ENCODE measurements at places on chromosomes 13 and 19.

GRCh38 chr13:98458431-98458830 lies 118.5 kb downstream of the STK24 start:
- DNase-seq = no peak

GRCh38 chr19:56972291-56972841 lies 131.8 kb upstream of the PEG3 start:
- DNase-seq = no peak

DNA sequence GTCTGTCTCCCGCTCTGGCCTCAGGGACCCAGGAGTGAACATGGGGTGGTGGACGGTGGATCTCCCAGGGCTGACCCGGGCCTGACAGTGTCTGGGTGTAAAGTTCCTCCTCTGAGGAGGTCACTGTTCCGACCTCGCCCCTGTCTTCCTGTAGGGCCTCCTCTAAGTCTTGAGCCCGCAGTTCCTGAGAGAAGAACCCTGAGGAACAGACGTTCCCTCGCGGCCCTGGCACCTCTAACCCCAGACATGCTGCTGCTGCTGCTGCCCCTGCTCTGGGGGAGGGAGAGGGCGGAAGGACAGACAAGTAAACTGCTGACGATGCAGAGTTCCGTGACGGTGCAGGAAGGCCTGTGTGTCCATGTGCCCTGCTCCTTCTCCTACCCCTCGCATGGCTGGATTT lies at the start of gene SIGLEC9:
TSS of gene SIGLEC9 (plus strand) at position 178 of the 400 bp plus-strand sequence. CDS start at position 247, 69 bp downstream.
- no peak for DNase-seq

- no peak for DNase-seq
Measured at GRCh38 chr19:37991841-37992248, 84.8 kb downstream of the SIPA1L3 start.

DNA sequence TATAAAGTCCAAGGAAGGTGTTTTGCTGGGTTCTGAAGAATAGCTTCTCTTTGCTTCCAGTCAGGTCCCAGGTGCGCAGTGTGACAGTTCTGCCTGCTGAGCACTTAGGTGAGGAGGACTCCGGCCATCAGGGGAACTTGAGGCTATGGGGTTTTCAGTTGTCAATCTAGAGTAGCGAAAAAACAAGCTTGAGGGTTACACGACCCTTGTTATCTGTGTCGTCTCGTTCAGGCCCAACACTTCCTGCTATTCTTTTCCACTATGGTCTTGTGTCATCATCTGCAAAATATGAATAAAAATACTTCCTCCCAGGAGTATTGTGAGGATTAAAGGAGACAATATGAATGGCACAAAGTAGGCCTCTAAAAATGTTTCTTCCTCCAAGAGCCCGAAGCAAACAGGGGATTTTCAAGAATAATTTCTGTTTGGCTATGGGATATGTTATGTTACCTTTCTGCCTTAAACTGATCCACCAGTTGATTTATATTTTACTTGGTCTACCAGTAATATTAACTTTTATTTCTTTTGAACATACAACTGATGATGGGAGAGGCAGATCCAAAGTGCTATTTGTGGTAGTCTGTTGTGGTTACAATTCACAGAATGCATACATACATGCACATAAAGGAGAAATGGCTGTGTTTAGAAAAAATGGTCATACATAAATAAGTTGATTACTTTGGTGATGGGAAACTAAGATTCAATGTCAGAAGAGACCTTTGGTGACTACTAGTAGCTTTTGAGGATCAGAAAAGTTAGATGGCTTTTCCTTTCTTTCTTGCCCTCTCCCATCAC lies 40.5 kb upstream of the RCBTB2 start:
- no peak for DNase-seq

- no peak for DNase-seq
Measured at GRCh38 chr19:38375748-38376147, 1.4 kb downstream of the PSMD8 start.

DNA sequence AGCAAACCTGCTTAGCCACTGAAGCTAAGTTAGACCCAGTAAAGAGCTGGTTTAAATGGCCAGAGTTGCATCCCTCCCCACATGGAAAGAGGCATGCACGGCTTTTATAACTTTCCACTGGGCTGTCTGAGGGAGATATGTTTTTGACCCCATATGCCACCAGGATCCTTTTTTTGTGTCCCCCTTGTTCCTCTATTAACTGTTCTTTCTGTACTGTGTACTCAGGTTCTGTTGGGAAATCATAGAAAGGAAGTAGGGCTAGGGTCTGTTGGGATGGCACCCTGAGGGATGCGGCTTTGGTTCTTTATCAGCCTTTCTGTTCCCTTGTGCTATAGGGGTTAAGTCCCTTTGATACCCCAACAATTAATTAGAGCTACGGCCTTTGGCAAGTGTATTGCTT lies 12.2 kb upstream of the TM9SF2 start:
- no peak for DNase-seq

GRCh38 chr19:15431396-15432017 lies 12.7 kb upstream of the AKAP8L start:
- no peak for DNase-seq

- DNase-seq = no peak
Measured at GRCh38 chr13:112034231-112034630, 32.7 kb upstream of the SOX1 start.

DNA sequence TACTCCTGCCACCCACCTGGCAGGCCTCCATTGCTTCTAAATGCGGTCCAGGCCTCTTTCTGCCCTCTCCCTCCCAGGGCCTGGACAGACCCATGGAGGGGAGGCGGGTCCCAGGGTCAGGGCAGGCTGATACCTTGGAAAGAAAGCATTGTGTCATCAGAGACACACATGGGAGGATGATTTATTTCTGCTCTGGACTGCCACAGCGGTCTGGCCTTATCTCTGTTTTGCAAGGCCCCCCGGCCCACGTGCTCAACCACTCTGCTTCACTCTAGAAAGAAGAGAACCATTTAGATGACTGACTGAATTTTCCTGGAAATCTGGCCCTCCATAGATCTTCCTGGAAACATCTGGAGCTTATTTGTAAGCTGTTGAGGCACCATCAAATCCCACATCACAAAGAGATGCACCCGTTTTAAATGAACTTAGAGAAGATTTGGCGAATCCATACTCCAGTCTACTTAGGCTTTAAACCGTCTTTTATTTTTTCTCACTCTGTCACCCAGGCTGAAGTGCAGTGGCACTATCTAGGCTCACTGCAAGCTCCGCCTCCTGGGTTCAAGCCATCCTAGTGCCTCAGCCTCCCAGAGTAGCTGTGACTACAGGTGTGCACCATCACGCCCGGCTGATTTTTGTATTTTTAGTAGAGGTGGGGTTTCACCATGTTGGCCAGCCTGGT lies 48.3 kb upstream of the URI1 start:
- no peak for DNase-seq

GRCh38 chr13:86608701-86609100 lies 809.5 kb upstream of the SLITRK6 start:
- DNase-seq = no peak

DNA sequence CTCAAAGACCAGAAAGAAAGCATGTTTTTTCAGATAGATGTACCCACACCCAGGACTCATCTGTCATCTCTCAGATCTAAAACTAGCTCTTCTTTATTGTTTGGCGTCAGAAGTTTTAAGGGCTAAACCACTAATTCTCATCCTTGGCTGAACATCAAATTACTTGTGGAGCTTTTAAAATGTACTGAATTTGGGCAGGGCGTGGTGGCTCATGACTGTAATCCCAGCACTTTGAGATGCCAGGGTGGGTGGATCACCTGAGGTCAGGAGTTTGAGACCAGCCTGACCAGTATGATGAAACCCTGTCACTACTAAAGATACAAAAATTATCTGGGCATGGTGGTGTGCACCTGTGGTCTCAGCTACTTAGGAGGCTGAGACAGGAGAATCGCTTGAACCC lies 47.4 kb downstream of the RCBTB2 start:
- no peak for DNase-seq

DNA sequence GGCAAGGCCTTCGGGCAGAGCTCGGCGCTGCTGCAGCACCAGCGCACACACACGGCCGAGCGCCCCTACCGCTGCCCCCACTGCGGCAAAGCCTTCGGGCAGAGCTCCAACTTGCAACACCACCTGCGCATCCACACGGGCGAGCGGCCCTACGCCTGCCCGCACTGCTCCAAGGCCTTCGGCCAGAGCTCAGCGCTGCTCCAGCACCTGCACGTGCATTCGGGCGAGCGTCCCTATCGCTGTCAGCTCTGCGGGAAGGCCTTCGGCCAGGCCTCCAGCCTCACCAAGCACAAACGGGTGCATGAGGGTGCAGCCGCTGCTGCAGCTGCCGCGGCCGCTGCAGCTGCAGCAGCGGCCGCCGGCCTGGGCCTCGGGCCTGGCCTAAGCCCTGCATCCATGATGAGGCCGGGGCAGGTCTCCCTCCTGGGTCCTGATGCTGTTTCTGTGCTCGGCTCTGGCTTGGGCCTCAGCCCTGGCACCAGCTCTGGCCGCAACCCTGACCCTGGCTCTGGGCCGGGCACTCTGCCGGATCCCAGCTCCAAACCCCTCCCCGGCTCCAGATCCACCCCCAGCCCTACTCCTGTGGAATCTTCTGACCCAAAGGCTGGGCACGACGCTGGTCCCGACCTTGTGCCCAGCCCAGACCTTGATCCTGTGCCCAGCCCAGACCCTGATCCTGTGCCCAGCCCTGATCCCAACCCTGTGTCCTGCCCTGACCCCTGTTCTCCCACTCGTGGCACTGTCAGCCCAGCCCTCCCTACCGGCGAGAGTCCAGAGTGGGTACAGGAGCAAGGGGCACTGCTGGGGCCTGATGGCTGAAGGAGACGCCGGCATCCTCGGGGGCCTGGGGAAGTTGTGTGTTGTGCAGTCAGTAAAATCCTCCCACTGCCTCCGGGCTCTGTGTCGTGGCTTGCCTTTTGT lies 2.0 kb upstream of the MCOLN1 start:
- no peak for DNase-seq

DNA sequence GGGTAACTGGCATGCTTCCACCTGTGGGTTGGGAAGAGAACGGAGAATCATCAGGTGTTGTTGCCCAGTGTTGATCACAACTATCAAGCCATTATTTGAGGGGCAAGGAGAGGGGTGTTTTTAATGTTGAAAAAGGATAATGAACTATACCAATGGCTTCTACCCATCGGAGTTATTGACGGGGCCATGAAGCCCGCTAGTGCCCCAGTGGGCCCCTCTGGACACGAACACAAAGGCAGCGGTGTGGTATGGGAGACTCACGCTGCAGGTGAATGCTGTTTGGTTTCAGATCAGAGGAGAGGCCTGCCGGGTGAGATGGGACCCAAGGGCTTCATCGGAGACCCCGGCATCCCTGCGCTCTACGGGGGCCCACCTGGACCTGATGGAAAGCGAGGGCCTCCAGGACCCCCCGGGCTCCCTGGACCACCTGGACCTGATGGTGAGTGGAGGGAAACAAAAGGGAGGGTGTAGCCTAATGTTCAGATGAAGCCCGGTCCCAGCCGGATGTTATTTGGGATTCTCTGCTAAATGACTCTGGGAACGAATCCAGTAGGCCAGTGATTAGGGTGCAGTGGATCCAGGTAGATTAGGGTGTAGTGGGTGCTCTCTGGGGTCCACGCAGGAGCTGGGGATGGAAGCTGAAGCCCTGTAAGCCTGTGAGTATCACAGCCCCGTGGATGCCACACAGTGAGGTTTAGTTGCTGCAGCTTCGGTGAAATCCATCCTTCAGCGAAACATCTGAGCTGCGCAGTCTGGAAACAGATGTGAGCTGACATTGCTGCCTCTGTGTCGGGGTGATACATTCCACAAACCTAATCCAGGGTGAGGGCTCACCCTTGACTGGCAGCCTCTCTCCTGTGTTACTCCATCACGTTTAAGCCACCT lies 111.3 kb downstream of the RAB20 start:
- no peak for DNase-seq

Data from activated naive CD8-positive, alpha-beta T cell treated with anti-CD3 and anti-CD28 coated beads, Interleukin-2, amount 50 U/mL, for 16 hours (primary cell).